Gastrocnemius medialis (tissue), 4 donors: ENCODE measurements at places on chromosomes 1 and 21. TPM values are rescaled to one million over a fixed set of nuclear protein-coding genes. Genes with fewer than 3 reads are reported as not detected.

DNA sequence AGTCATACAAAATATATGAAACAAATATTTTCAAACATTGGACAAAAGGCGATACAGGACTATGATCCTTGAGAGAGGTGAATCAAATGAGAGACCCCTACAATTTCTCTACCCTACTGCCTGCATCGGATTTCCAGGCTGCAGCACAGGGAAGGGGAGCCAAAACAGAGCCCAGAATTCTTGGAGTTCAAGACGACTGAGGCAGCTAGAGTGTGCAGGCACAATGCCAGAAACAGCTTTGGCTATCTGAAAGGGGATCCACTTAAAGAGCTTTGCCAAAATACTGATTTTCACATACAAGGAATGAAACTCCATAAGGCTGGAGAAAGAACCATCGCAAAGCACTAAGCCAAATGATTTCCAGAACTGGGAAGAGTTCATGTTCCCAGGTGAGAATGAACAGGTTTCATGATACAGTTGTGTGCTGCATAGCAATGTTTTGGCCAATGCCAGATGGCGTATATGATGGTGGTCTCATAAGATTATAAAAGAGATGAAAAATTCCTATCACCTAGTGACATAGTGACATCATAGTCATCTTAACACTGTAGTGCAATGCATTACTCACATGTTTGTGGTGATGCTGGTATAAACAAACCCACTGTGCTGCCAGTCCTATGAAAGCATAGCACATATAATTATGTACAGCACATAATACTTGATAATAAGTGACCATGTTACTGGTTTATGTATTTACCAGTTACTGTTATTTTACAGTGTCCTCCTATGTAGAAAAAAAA lies 77.5 kb downstream of the KCND3 start:
- DNase-seq = no peak

DNA sequence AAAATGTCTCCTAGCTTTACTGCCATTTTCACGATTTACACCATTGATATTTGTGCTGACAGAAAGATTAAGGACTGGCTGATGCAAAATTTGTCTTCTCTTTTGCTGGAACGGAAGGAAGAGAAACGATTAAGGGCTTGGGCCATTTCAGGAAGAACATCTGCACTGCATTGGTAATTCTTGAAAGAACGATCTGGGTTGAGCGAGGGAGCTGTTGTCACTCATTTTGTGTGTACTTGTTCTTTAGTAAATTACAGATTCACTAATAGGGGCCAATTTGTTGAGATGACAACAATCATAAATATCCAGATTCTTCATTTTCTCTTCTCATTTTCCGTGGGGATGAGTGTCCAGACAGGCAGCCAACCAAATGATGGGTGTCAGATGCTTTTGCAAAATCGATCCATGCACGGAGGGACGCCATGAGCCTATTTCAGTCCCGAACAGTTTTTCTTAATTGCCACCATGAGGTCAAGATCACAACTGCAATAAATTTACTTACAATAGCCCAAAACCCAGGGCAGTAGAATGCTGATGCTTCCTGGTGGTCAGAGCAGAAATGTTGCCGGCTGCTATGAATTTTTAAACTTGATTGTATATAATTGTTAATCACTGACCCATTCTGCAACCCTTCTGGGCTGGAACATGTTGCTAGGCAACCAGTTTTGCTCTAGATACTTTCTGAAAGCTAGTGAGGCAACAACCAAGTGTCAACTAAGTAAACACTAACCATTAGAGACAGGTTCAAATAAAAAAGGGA lies 132.4 kb upstream of the TIAM1 start:
- DNase-seq = no peak

Gene OR6K3
- total RNA-seq = not detected

Gene C1orf116
- 0.55 TPM for total RNA-seq

- DNase-seq = no peak
Measured at GRCh38 chr1:87615491-87615890, 286.8 kb downstream of the LMO4 start.

- peak; percentile 19 for DNase-seq
Measured at GRCh38 chr1:220527908-220528678, at the start of gene MARK1. TSS of gene MARK1 (plus strand) at chr1:220528136. CDS start at chr1:220528823, 687 bp downstream.
